ENCODE measurements at places on chromosomes 6 and 20.
A peak's percentile ranks its signal among the peaks of the same experiment; 100 is the strongest.

DNA sequence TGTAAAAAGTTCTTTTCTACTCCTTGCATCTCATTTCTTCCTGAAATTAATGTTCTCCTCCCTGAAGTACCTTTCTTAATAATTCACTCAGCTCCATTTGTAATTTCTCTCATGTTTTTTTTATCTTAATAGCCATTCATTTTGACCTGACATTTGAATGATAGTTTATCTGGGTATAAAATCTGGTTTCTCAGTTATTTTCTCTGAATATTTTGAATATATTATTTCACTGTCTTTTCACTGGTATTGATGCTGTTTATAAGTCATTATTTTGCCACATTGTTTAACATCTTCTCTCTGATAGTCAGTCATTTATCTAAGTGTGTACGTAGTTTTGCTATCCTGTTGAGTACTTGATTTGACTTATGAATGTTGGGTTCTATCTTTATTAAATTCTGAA, 68.8 kb upstream of the ARHGAP18 start:
- no peak for DNase-seq

- DNase-seq, result peak; percentile 33
Measured at GRCh38 chr6:151014404-151015100, 149.1 kb downstream of the MTHFD1L start.

DNA sequence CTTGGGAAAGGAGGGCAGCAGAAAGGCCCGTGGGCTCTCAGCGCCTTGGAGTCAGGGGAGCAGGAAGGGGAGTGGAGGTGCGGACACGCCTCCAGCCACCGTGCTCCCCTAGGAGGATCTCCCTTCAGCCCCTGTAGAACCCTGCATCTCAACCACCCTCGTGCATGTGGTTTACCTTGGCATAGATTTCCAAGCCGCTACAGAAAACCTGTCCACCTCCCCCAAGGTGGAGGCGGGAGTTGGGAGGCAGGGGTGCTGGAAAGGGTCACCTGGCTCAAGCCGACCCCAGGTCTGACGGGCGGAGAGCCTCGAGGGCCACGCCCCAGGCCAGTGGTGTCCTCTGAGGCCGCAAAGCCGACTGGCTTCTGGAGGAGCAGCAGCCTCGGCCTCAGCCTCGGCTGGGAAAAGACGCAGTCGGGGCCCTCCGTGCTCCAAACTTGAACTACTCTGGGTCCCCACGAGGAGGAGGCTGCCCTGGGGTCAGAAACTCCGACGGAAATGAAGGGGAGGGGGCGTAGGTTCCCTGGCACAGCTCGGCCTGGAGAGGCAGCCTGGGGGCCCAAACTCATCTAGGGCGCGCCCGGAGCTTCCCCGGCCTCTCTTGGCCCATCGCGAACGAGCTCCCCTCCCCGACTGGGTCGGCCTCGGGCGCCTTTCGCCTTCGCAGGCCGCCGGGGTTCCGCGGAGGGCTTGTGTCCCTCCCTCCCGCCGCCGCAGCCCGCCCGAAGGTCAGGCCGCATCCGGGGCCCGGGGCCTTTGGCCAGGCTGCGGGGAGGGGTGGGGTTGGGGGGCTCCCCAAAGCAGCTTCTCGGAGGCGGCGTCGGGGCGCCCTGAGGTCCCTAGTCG, 6.3 kb upstream of the FOXF2 start:
- no peak for DNase-seq

GRCh38 chr20:10040070-10040975, 5.5 kb downstream of the ANKEF1 start:
- DNase-seq, result no peak

- no peak for DNase-seq
Measured at GRCh38 chr6:124679387-124679786, 282.9 kb upstream of the RNF217 start.

- no peak for DNase-seq
Measured at GRCh38 chr6:150478656-150479545, 110.1 kb downstream of the IYD start.

- no peak for DNase-seq
Measured at GRCh38 chr6:72976484-72976883, 248.8 kb downstream of the KHDC1L start.

DNA sequence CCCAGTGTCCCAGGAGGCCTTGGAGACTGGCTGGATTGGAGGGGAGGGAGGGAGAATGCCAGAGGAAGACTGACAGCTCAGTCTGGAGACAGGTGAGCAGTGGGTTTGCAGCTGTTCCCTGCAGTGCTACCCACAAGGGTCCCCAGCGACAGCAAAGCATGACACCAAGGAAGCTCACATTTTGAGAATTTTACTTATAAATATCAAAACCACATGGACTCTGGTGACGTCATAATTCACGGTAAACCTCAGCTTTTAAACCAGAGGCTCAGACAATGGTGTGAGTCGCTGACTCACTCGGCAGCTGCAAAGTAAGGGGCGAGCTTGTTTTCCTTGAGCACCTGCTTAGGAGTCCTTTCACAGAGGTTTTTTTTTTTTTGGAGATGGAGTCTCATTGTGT, 65.2 kb downstream of the THBS2 start:
- DNase-seq, result no peak

DNA sequence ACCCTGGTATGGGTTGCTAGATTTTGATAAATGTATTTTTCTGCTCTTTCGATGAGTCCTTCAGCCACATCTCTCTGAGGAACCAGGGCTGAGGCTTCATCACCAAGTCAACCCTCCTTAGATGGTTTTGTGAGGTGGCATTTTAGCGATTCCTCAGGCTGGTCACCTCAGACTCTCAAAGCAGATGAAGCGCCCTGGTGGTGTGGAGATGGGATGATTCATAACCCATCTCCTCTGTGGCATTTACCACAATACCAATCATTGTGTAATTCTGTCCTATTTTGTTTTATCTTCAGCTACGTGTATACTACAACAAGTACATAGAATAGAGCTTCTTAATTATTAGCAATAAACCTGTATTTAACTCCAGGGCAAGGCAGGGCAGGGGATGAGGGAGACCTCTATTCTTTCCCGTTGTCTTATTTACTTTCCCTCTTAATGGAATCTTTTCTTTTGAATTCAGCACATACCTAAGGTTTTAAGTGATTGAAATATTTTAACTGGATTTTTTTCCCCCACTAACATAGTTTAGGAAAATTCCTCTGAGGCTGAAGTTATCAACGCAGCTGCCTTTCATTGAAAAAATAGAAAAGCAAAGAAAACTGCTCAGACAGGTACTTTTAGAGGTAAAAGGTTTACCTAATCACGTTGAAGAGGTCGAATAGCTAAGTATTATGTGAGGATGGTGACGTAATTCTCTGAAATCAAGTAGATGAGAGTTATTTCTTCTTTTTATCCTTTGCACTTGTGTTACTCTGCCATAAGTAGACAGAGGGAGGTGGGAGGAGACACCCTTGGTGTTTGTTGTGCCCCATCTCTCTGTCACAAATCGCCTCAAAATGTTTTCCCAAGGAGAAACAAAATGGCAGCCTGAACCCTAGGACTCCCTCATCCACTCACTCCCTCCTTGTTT, 57.4 kb upstream of the EDN3 start:
- no peak for DNase-seq

GRCh38 chr6:139987091-139987490, 612.6 kb upstream of the CITED2 start:
- no peak for DNase-seq

GRCh38 chr6:29750709-29751108, 27.5 kb downstream of the HLA-F start:
- no peak for DNase-seq

- DNase-seq, result no peak
Measured at GRCh38 chr20:22058746-22059145, 353.3 kb downstream of the PAX1 start.

DNA sequence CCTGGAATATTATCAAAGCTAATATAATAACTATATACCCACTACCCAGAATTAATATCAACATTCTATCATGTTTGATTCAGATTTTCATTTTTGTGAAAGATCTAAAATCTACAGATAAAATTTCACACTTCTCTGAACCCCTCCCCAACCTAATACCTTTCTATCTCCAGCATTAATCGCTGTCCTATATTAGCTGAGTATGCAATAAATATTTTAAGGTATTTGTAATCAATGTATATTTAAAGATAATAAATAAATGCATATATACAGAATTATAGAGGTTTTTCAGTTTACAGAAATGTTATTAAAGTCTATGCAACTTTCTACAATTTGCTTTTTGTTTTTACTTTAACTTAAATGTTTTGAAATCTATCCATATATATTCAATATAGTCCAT, 156.7 kb upstream of the NRSN1 start:
- no peak for DNase-seq

DNA sequence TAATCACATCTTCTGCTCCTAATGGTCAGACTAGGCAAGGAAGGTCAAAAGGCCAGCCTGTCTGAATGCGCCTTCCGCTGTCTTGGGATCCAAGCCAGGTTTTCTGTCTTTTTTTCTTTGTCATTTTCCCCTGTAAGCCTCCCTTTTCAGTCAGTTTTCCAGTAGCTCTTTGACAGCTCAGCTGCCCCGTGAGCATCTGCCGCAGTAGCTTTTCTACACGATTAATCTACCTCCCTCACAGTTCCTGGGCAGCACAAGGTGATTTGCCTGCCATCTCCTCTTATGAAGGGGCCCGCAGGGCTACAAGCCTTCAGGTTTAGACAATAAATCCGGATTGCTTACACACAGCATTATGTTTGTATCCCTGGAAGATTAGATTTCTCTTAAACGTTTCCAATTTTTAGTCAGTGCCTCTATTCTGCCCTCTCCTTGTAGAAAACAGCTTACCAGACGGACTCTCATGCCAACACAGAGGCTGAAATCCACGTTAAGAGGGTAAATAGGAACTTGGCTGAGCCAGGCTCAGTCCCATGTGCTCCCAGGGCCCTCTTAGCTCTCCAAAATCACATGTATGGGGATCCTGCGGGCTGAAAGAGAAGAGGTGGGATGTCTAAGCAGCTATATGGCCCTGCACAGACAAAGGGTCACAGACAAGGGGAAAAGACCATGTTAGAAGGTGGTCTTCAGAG, 77.2 kb downstream of the LY86 start:
- no peak for DNase-seq

- DNase-seq, result no peak
Measured at GRCh38 chr20:62238569-62239277, 402 bp downstream of the OSBPL2 start.

DNA sequence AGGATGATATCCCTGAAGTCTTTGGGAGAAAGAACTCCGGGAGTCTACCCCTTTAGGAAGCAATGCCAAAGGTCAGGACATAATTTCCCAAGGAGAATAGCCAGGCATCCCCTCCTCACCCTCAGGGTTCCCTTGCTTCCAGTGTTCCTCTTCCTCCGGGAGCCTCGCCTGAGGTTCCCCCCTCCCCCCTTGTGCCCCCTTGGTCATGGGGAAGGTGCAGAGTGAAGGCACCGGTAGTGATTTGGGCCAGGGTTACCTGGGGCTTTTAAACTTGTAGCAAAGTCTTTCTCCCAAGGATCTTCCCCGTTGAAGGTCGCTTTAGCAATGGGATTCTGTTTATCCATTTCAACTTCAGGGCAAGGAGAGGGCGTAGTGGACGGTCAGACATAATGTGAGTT, 1.2 kb downstream of the ISM1 start:
- DNase-seq, result no peak

DNA sequence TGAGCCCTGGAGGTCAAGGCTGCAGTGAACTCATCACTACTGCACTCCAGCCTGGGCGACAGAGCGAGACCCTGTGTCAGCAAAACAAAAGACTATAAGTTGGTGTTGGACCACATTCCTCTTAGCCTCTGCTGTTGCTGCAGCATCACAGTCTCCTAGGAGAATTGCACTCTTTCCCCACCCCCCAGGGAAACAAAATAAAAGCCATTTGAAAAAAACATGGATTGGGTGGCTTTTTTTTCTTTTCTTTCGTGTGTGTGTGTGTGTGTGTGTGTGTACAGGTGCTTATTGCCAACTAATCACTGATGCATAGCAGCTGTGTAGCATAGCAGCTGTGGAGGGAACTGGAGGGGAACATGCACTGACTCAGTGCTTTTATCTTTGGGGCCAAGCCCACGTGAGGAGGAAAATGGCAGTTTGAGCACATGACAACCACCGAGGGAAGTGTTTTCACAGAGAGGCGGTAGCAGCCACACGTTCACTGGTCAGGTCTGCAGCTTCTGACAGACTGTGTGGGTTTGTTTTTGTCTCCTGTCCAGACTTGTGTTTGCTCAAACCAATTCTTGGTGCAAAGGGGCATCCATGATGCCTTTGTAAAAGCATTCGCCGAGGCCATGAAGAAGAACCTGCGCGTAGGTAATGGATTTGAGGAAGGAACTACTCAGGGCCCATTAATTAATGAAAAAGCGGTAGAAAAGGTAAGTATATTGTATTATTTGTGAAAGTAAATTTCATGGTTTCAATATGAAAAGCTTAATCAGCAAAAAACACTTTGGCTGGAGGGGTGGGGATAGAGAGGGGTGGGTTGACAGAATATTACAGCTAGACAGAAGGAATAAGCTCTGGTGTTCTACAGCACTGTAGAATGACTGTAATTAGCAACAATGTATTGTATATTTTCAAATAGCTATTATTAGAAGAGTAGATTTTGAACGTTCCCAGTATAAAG, 27.7 kb downstream of the ALDH5A1 start:
- DNase-seq, result no peak

GRCh38 chr6:108699290-108700041, 138.7 kb downstream of the FOXO3 start:
- DNase-seq, result no peak

DNA sequence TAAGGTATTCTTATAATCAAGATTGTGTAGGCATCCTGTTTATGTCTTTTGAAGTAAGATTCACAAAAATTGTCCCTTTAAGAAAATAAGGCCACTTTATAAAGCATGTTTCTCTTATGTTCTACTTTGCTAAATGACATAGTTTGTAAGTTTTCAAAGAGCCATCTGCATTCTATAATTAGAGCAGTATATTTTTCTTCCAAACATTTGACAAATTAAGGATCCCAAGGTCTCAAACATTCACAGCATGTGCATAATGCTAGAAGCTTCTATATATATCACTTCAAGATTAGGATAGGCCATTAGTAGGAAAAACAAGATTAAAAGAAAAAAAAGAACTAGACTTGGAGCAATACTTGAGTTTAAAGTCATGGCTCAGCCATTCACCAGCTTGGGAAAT, 55.9 kb upstream of the DOK5 start:
- DNase-seq, result no peak

- no peak for DNase-seq
Measured at GRCh38 chr20:46838011-46838410, 56.6 kb upstream of the EYA2 start.

- DNase-seq, result no peak
Measured at GRCh38 chr20:44102582-44102981, 84.4 kb downstream of the JPH2 start.

DNA sequence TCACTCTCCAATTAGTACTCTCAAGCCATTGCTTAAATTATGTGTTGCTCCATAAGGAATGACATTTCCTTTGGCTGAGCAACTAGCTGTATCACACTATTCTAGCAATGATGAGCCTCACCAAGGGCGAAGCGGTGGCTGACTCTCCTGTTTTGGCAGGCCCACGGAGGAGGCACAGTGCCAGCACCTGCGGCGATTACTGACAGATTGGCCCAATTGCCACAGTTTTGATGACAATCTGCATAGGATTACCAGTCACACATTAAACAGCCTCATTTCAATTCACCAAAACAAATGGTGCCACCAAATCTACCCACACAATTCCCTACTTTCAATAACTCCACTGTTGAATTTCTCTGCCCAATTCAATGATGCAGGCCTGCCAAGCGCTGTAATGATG, 286.9 kb downstream of the PTPRK start:
- no peak for DNase-seq

GRCh38 chr6:29478740-29479139, 9.0 kb downstream of the MAS1L start:
- DNase-seq, result no peak
